Cardiac muscle cell (in vitro differentiated cells and primary cell): ENCODE measurements at places on chromosomes 1 and 21.

DNA sequence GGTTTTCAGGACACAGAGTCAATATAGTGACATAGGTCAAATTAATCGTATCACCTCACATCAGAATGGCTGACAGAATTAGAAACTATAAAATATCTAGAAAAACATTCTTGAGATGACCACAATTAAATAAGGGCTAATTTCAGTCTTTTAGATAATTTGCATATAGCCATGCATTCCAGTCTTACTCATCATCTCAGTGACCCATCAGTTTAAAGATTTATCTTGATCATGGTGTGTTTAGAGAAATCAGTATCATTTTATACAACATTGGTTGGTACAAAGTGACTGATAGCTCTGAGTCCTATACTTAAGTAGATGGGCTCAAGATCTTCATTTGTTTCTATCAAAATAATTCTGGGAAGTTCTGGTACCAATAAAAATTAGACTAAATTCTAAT lies 262.3 kb upstream of the SNX7 start:
- DNase-seq = no peak

- no peak for DNase-seq
Measured at GRCh38 chr1:184959626-184960025, 14.7 kb downstream of the NIBAN1 start.

DNA sequence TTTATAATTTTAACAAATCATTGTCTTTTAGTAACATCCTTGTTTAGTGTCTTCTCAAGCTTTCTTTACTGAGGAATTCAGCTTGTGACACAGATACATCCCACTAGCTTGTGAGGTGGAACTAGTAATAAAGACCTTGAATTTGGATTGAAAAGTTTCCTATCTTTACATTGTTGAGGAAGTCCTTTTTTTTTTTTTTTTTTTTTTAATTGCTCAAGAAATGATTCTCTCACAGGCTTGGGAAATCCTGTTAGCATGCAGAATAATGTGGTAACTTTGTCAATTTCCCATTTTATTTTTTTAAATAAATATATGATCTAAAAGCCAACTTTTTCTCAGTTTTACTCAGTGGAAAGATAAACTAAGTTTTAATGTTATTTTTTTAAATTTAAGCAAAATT lies 15.8 kb downstream of the DENND2D start:
- DNase-seq = no peak

GRCh38 chr1:115123116-115123515 lies 33.8 kb upstream of the TSPAN2 start:
- no peak for DNase-seq

- no peak for DNase-seq
Measured at GRCh38 chr1:41589395-41589794, 104.9 kb upstream of the EDN2 start.

- DNase-seq = no peak
Measured at GRCh38 chr1:83912876-83913275, 86.1 kb downstream of the TTLL7 start.

DNA sequence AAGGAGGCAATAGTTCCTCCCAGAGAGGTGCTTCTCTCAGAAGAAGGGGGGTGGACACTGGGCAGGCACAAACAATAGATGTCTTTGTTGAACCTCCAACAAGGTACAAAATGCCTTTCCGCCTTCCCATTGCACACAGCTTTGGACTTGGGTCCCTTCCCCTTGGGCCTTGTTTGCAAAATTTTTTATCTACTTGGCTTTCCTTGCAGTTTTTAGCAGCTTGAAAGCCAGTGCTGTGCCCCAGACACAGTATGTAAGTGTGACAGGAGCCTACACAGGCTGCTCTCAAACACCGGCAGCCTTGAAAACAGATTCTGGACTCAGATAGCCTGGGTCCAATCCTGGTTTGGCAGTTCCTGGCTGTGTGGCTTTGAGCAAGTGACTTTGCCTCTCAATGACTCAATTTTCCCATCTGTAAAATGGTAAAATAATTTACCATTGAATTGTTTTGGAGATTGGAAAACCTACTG lies 43.0 kb downstream of the ELAPOR1 start:
- no peak for DNase-seq

GRCh38 chr1:45541193-45541592 lies 9.4 kb upstream of the AKR1A1 start:
- no peak for DNase-seq
